T-helper 9 cell (primary cell): ENCODE measurements at places on chromosomes 2 and 18.

DNA sequence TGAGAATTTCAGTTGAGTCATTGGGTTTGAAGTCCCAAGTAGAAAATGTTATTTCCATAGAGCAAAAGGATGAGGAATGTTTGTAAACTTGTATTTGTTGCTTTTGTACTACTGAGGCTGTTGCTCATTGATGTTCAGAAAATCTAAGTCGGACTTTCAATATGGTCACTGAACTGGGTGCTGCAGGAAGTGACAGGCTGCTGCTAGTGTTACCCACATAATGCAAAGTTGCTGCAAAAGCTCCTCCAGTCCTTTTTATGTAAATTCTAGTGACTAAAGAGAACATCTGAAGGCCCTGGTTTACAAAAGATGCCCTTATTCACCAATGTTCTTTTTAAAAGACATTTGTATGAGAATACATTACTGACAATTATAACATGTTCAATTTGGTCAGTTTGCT, 131.1 kb upstream of the FAM98A start:
- DNase-seq: no peak

- no peak for DNase-seq
Observed at GRCh38 chr2:51918113-51918512, 886.2 kb upstream of the NRXN1 start.

DNA sequence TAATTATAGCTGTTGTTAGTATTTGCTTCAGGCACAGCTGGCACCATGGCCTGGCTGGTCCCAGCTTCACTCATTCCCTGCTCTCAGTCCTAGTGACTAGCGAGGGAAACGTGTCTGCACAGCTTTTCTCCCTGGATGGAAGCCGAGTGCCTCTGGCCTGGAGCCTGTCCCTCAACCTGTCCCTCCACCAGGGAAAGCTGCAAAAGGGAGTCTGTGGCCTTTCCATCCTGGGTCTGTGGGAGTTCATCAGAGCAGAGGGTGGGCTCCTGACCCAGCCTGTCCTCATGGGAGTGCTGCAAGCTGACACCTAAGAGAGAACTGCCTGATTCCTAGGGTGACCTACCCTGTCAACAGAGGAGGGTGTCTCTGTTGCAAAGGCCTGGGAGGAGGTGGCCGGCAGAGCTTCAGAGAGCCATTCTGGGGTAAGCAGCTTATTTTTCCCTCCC, 118.3 kb downstream of the CAPN13 start:
- DNase-seq: no peak

DNA sequence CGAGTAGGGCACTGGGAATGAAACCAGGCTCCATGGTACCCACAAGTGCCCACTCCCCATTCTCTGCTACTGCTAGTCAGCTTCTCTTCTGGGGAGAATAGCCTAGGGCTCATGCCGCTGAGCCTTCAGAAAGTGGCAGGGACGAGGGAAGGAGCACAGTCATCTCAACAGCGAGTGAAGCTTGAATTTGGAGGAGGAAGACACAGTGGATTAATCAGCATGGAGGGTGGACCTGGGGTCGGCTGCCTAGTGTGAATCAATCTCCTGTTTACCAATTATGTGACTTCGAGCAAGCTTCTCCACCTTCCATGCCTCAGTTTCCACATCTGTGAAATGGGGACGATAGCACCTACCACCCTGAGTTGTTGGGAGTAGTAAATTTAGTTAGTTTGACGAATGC, 157.0 kb downstream of the SEPTIN10 start:
- no peak for DNase-seq

DNA sequence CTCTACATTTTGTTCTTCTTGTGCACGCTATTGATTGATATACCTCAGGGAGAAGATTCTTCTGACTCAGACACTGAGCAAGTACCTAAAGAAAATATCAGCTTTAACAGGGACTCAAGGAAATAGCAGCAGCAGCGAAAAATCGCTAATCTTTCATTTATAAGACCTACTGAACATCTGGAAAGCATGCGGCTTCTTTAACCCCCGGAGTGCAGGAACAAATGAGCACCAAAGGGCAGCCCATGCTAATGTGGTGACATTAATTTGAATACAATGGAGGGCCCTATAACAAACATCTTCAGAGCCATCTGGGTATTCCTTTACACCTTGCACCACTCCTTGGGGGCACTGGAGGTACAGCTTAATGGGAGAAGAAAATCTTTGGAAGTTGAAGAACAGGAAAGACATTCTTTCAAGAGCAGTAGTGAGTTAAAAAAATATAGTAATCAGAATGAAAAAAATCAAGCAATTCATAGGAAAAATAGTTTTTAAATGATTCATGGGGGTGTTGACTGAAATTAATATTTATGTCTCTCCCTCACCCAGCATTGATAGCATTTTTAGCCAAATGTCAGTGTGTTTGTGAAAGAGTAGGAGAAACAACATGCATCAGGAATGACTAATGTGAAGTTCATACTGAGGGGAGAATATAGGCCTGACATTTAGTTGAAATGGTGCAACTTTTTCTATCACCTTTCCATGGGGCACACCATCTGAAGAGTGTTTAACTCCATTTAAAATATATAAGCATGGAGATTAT, 281.7 kb downstream of the HRH4 start:
- DNase-seq: no peak

- DNase-seq: no peak
Observed at GRCh38 chr18:58800582-58800981, 64.1 kb upstream of the ZNF532 start.

- no peak for DNase-seq
Observed at GRCh38 chr18:67553437-67553836, 36.9 kb upstream of the DSEL start.

GRCh38 chr18:28729321-28729720, 552.4 kb upstream of the CDH2 start:
- no peak for DNase-seq

- no peak for DNase-seq
Observed at GRCh38 chr2:59389240-59389639, 1148.1 kb upstream of the FANCL start.

DNA sequence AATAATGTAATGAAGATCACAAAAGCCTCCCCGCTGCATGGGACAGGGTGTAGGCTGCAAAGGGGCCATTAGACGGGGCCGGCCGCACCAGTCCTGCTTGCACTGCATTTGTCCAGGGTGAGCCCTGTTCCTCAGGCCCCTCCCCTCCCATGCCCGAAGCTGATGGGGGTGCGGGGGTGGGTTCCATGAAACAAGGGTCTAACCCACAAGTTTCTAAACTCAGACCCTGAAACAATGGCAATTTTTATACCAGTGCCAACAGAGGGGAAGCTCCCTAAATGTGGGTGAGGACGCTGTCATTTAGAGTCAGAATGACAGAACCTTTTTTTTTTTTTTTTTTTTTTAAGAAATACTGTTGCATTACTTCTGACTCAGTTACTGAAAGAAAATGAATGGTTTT, 39.7 kb downstream of the HS6ST1 start:
- DNase-seq: no peak

DNA sequence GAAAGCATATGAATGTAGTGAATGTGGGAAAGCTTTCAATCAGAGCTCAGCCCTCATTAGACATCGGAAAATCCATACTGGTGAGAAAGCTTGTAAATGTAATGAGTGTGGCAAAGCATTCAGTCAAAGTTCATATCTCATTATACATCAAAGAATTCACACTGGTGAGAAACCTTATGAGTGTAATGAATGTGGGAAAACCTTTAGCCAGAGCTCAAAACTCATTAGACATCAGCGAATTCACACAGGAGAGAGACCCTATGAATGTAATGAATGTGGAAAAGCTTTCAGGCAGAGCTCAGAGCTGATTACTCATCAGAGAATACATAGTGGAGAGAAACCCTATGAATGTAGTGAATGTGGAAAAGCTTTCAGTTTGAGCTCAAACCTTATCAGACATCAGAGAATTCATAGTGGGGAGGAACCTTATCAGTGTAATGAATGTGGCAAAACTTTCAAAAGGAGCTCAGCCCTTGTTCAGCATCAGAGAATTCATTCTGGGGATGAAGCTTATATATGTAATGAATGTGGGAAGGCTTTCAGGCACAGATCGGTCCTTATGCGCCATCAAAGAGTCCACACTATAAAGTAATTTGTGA, 5.0 kb downstream of the ZNF397 start:
- DNase-seq: no peak

DNA sequence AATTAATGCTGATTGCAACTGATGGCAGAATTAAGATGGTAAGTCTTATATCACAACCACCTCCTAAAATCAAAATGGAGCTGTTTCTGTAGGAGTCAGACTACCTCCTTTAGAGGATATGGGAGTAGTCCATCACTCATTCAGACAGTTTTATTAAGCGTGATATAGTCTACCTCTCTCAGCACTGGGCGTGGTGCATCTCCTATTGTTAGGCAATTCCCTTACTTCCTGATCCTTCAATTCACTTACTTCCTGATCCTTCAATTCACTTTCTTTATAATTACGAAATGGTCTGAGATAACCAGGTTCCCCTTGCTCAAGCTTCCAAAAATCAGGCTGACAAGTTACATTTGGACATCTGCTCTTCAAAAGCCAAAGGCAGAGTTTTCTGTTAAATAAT, 31.9 kb downstream of the ATP8B1 start:
- no peak for DNase-seq

DNA sequence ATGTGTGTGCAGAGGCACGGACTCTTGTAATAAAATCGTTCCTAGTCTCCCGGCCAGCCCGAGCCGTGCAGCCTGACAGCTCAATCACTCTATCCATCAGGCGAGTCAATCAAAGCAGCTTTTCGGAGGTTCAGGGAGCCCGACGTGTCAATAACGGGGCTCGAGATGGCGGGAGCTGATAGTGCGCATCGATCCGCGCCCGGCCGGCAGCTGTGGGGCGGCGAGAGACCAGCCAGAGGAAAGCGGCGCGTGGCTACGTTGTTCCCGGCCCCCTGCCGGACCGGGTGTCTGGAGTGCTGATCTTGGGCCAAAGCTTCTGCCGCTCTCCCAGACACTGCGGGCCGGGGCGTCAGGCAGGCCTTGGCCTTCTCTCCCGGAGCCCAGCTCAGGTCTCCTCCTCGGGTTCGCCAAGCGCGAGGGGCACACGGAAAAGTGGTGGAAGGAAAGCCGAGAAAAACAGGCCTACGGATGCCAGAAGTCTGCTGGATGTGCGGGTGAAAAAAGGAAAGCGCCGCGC, 2.4 kb downstream of the EN1 start:
- no peak for DNase-seq

DNA sequence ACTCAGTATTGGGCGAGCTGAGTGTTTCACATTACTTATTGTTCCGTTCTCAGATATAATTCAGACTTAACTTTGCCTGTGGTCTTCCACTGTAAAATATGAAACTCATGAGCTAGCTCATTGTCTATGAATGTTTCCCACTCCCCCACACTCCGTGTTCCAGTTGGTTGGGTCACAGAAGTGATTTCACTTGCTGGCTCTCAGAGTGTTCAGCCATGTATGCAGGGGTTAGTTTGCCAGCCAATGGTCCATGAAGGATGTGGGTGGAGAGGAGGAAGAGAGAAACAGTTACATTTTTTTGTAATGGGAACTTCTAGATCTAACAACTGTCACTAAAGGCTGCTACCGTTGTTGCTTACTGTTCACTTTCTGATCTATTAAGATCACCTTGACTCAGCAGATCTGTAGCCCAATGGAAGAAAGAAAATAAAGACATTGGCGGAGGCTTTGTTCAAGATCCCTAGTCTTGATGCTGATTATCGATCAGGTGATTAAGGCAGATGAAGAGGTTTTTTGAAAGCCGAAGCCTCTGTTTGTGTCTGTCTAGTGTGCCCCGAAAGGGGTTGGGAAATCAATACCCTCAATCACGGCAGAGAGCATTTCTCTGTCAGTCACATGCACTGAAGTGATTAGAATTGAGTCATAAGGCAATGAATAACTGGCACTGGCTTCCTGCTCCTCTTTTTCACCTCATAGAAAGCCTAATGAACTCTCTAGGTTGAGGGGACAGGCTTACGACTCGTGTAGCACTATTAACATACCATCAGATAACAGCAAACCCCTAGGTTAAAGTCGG, 279.7 kb upstream of the FIGN start:
- no peak for DNase-seq

GRCh38 chr2:45895241-45895861, 243.9 kb downstream of the PRKCE start:
- DNase-seq: no peak

- DNase-seq: no peak
Observed at GRCh38 chr18:9616049-9616448, 1.7 kb upstream of the PPP4R1 start.

DNA sequence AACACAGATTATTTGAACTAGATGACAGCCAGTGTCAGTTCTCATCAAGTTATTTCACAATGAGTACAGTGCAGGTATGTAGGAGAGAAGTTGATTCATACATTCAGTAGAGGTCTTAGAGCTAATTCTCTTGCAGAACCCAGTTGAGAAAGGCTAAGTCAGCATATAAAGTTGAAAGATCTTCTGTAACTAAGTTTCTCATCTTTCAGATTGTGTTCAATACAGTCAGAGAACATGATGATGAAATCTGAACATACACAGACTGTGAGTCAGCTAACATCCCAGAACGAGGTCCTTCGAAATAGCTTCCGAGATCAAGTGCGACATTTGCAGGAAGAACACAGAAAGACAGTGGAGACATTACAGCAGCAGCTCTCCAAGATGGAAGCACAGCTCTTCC, 41.9 kb upstream of the LIMS1 start:
- DNase-seq: no peak

- DNase-seq: no peak
Observed at GRCh38 chr2:227717687-227718567, at the start of gene SLC19A3. Gene SLC19A3 (minus strand): TSS chr2:227718028. CDS start chr2:227702318, 15,710 bp downstream.

DNA sequence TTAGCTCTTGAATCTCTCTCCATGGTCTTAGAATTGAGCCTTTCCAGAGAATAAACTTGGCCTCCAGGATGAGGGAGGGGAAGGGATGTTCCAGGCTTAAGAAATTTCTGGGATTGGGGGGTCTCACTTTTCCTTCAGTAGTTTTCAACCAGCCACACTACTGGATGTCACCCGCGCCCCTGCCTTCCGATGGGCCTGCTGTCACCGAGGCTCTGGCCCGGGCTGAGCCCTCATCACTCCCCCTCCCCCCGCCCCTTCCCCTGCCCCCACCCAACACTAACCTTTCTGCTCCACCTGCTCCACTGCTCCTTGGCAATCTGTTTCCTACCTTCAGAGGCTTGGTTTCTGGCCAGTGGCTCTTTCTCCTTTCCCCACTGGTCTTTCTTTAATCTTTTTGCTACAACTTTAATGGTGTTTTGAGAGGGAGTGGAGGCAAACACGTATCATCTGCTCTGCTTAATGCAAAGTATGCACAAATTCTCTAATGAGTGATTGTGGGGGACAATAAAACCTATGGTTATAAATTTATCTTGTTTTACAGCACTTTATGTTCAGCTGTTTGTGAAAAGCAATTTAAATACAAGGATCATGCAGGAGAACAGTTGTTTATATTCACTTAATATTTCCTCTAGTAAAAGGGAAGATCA, 155.1 kb downstream of the WDSUB1 start:
- no peak for DNase-seq

DNA sequence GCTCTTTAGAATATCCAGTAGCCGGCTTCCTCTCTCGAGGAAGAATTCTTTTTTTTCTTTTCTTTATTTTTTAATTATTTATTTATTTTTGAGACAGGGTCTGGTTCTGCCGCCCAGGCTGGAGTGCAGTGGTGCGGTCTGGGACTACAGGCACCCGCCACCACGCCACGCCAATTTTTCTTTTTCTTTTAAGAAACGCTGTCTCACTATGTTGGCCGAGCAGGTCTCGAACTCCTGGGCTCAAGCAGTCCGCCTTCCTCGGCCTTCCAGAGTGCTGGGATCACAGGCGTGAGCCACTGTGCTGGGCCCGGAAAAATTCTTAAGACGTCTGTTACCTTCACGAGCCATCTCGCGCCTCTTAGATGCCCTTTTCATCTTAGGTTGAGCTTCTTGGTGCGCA, 931 bp upstream of the TMEM131 start:
- no peak for DNase-seq

- DNase-seq: no peak
Observed at GRCh38 chr2:29691391-29691950, 229.9 kb downstream of the ALK start.

- no peak for DNase-seq
Observed at GRCh38 chr2:104050656-104051242, 803.2 kb upstream of the POU3F3 start.
